ENCODE measurements at places on chromosomes 5 and 9. TPM values are rescaled to one million over a fixed set of nuclear protein-coding genes. Genes with fewer than 3 reads are reported as not detected.

GAPT gene
- total RNA-seq: 0.44 TPM

NR6A1 gene
- 5.0 TPM for total RNA-seq

F12 gene
- 1.3 TPM for total RNA-seq

TMEM232 gene
- total RNA-seq: 5.7 TPM

C5orf52 gene
- not detected for total RNA-seq

COMMD10 gene
- 51.9 TPM for total RNA-seq

ATP6V0E1 gene
- 208 TPM for total RNA-seq

ARL10 gene
- total RNA-seq: 9.3 TPM

DNM1 gene
- total RNA-seq: 31.4 TPM

UGCG gene
- total RNA-seq: 52.1 TPM

FOXI1 gene
- total RNA-seq: not detected

SPINK7 gene
- not detected for total RNA-seq

PCDHB13 gene
- total RNA-seq: 6.2 TPM

PRUNE2 gene
- total RNA-seq: 93.1 TPM

TNFSF15 gene
- 16.2 TPM for total RNA-seq

STRBP gene
- total RNA-seq: 29.8 TPM

RNF183 gene
- total RNA-seq: 0.96 TPM

SNCB gene
- not detected for total RNA-seq

DAB2 gene
- total RNA-seq: 77.2 TPM

CKMT2 gene
- 6.6 TPM for total RNA-seq

FBN2 gene
- total RNA-seq: 4.8 TPM

NIM1K gene
- 1.8 TPM for total RNA-seq

ARRDC1 gene
- 118 TPM for total RNA-seq

CD180 gene
- 2.1 TPM for total RNA-seq

C9orf43 gene
- total RNA-seq: 0.62 TPM

PRDM9 gene
- total RNA-seq: not detected

ANKH gene
- total RNA-seq: 48.9 TPM

CD74 gene
- 1,068 TPM for total RNA-seq

TICAM2 gene
- 2.8 TPM for total RNA-seq

WNK2 gene
- 40.0 TPM for total RNA-seq

WWC1 gene
- 95.2 TPM for total RNA-seq

NDUFA8 gene
- 38.1 TPM for total RNA-seq

SURF1 gene
- 42.2 TPM for total RNA-seq

UBE2QL1 gene
- 0.49 TPM for total RNA-seq

SH2D3C gene
- 15.7 TPM for total RNA-seq

GARIN3 gene
- not detected for total RNA-seq

SLC4A9 gene
- total RNA-seq: 0.13 TPM

LIFR gene
- 65.4 TPM for total RNA-seq

ACO1 gene
- total RNA-seq: 30.6 TPM

CHSY3 gene
- 0.96 TPM for total RNA-seq

SPATA31E1 gene
- not detected for total RNA-seq

LRRC70 gene
- 5.9 TPM for total RNA-seq

IFT74 gene
- total RNA-seq: 21.7 TPM

SLC28A3 gene
- total RNA-seq: 4.9 TPM

SLC6A19 gene
- total RNA-seq: not detected

C9 gene
- not detected for total RNA-seq

TLX3 gene
- total RNA-seq: not detected

GADD45G gene
- 6.2 TPM for total RNA-seq
